Naive thymus-derived CD8-positive, alpha-beta T cell (primary cell): ENCODE measurements at places on chromosomes 5 and 9.
A peak's percentile ranks its signal among the peaks of the same experiment; 100 is the strongest.

DNA sequence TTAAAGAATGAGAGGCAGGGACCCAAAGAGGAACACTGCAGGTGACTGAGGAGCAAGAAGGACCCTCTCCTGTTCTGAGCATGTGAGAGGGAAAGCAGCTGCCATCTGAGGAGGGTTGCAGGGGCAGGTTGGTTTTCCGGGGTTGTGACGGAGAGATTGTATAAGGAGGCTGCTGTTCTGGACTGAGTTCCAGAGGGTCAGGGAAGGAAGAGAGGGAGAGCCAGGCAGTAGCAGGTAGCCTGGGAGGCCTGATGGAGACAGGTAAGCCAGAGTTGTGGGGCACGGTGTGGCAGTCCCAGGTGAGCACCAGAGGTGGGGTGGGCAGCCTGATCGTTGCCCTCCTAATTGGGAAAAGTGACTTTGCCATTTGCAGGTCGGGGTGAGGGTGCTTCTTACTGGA, 9.8 kb downstream of the CCT5 start:
- DNase-seq: no peak

GRCh38 chr9:72213906-72214305, 64.7 kb downstream of the GDA start:
- DNase-seq: no peak

GRCh38 chr5:10756549-10756948, 4.5 kb downstream of the DAP start:
- no peak for DNase-seq

DNA sequence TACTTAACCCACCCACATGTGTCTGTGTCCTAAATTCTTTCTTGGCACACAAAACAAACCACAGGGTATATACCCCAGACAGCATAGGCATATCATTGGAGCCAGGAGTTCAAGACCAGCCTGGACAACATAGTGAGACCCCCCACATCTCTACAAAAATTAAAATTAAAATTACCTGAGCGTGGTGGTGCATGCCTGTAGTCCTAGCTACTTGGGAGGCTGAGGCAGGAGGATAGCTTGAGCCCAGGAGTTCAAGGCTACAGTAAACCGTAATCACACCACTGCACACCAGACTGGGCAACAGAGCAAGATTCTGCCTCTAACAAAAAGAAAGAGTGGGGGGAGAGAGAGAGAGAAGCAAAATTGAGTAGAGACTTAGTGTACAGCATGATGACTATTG, 4.6 kb upstream of the AGTPBP1 start:
- no peak for DNase-seq

DNA sequence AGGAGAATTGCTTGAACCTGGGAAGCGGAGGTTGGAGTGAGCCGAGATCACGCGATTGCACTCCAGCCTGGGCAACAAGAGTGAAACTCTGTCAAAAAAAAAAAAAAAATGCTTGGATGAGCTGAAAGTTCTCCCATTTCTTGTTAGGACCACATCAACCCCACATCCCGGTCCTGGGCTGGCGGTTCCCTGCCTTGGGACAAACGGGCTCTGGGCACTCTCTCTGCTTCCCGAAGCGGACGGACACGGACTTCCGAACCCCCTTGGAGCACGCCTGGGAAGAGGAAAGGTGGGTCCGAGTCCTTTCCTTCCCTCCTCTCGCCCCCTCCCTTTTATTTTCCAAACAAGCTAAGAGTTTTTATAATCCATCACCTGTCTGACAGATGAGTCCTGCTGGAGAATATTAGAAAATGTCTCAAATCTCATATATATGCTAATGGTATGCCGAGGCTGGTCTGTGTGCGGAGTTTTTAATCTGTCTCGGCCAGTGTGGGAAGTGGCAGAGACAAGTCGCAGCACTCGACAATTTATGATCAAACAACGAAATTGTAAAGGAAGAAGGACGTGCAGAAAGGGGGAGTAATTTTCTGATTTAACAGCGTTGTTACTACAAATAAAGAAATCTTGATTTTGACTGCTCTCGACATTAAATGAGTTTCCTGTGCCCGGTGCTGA, 257.9 kb upstream of the IRX4 start:
- DNase-seq: no peak

- DNase-seq: no peak
Observed at GRCh38 chr9:84079994-84080393, 99.4 kb downstream of the RMI1 start.

GRCh38 chr5:170782438-170782837, 1.1 kb upstream of the GABRP start:
- no peak for DNase-seq

DNA sequence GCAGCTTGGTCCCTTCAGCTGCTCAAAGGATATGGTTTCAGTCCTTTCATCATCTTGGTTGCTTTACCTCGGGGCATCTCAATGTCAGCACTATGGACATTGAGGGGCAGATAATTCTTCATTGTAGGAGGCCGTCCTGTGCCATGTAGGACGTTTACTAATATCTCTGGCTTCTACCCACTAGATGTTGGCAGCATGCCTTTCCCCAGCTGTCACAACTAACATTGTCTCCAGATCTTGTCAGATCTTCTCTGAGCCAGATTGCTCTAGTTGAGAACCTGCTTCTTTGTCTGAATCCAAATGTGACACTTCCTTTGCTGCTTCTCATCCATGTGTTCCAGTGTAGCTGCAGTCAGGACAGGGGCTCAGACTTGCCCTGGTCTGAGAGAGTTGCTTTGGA, 10.3 kb downstream of the PTPA start:
- DNase-seq: no peak

- DNase-seq: peak; percentile 33
Observed at GRCh38 chr5:157864067-157864466, 5.1 kb upstream of the CLINT1 start.

DNA sequence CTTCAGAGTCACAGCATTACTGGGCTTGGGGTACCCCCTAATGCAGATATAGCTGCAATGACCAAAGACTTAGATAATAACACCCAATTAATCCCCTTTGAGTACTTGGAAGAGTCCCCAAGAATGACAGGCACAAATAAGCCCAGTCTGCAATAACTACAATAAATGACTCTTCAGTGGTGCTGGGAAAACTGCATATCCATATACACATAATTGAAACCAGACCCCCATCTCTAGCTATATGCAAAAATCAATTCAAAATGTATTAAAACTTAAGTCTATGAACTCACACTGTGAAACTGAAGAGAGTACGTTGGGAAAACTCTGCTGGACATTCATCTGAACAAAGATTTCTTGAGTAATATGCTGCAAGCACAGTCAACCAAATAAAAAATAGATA, 422.5 kb downstream of the CDH18 start:
- DNase-seq: no peak

- DNase-seq: no peak
Observed at GRCh38 chr5:10567121-10567591, 3.3 kb downstream of the ANKRD33B start.

DNA sequence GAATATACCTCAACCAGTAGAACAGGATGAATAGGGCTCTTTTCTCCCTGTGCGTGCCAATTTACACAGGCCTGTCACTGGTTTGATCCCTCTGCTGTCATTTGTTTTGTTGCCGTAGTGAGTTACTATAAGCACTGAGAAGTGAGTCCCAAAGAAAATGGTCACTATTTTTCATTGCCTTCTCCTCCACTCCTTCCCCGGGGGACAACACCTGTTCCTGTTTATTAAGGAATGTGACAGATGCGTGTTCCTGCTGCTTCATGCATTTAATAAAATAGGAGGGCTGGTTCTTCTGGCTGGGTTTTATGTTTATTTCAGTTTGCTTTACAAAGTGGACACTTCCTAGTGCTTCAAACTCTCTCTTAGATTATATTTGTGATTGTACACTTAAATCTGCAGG, 6.4 kb downstream of the THBS4 start:
- DNase-seq: no peak

DNA sequence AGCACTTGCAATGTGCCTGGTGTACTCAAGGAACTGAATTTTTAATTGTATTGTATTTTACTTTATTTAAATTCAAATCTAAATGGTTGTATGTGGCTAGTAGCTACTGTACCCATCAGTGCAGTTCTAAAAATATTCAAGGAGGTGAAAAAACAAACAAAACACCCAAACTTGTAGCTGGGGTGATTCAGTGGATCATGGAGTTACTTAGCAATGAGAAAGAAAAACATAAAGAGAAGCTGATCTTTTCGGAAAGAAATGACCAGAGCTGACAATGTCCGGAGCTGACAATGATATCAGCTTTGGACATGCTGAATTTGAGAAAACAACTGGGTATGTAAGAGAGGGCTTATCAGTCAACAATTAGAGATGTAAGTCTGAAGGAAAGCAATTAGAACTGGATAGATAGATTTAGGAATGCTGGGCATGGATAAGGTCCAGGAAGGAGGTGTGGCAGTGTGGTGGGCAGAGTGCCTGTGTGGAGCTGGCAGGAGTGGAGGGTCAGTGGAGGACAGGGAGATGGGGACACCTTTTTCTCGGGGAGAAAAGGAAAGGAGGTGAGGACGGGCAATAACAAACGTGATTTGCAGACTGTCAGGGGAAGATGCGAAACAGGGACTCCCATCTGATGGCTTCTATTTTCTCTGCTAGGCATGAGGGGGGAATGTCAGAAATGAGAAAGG, 113.2 kb downstream of the DCP2 start:
- DNase-seq: no peak

DNA sequence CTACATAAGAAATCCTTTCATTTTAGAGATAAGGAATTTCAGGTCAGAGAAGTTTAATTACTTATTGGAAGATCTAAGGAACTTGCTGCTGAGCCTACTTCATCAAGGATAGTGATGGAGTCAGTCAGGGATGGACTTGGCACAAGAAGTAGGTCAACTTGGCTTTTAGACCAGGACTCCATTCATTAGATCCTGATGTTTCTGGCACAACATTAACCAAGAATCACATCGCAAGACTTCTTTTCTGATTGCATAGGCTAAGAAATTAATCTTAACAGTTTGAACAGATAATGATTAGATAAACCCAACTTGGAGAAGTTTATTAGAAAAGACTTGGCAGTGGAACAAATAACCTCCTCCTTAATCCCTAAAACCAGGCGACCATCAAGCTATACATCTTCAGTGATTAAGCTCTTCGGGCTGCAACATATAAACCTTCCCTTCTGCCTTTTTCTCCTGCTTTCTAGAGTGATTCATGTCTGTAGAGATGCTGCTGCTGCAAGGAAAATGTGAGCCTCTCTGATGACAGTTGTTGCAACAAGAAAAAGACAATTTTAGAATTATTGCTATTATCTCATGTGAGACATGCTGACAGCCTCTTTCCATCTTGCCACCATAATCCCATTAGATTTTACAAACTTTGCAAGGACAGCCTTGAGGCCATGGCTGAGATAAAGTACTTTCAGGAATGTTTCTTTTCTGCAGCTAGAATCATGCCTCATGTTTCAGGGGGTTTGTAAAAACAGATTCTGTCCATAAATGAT, 207.9 kb upstream of the SLC27A6 start:
- no peak for DNase-seq

DNA sequence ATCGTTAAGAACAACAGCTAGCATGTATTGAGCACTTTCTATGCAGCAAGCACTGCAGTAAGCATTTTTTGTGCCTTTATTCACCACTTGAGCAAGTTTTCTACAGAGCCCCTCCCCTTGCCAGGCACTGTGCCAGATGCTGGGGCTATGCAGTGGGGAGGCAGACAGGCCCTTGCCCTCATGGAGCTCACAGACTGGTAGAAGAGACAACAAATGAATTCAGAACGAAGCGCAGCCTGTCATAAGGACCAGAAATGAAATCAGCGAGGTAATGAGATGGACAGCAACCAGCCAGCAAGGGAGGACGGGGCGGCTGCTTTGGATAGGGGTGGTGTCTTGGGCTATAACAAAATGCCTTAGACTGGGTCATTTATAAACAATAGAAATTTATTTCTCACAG, 68.8 kb downstream of the C9orf50 start:
- DNase-seq: no peak

DNA sequence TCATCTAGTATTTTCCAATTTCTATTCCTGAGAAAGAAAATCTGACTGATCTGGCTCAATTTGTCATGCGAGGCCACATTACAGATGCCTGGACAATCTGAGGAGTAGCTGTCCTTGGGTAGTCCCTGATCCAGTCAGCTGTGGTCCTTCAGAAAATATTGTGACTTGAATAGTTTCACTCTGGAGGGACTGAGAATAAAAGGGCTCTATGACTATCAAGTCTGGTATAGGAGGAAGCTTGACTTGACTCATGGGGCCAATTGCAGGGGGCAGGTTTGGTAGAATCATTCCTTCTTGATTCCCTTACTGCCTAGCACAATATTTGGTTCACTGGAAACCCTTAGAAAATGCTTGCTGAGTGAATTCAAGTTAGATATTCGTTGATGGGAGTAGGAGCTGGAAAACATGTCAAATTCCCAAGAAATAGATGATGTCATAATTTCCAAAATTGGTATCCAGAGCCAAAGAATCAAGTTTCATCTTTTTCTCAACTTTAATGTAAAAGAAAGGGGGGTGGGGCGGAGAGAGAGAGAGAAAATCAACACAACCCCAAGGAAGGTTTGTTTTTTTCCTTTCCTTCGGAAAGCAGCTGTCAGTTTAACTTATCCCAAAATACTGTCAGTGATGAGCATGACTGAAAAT, 32.4 kb upstream of the STX17 start:
- DNase-seq: no peak

- no peak for DNase-seq
Observed at GRCh38 chr9:100525563-100525962, 52.3 kb upstream of the CAVIN4 start.

DNA sequence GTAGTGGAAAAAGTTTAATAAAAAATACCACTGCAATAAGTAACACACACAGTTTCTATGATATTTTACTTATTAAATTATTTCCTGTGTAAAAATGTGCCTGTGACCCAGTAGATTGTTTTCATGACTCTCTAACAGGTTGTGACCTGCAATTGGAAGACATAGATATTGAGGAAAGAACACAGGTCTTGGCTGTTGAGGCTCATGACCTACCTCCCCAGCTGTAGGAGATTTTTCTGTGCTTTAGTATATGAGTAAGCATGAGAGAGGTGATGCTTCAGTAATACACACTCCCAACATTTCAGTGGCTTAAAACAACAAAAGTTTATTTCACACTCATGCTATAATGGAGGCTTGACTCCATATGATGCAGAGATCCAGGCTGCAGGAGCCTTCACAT, 47.3 kb upstream of the TNC start:
- no peak for DNase-seq

DNA sequence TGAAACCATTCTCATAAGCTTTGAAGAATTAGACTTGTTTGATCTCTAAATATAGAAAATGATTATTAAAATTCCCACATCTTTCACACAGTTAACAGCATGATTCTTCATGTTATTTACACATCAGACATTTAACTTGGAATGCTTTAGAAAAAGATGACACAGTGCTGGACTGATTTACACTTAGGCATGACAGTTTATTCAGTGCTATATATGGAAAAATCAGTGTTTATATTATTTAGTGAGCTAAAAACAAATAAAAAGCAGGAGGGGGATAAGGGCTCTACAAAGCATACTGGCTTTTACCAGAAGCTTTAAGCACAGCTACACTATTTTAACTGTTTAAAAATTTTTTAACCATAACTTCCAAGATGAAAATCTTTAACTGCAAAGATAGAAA, 30.0 kb downstream of the CDC37L1 start:
- DNase-seq: no peak

GRCh38 chr9:20307621-20308020, 314.7 kb downstream of the MLLT3 start:
- DNase-seq: no peak

- no peak for DNase-seq
Observed at GRCh38 chr5:169103586-169104181, 197.3 kb downstream of the SLIT3 start.
